ENCODE measurements at places on chromosomes 7 and 10.

DNA sequence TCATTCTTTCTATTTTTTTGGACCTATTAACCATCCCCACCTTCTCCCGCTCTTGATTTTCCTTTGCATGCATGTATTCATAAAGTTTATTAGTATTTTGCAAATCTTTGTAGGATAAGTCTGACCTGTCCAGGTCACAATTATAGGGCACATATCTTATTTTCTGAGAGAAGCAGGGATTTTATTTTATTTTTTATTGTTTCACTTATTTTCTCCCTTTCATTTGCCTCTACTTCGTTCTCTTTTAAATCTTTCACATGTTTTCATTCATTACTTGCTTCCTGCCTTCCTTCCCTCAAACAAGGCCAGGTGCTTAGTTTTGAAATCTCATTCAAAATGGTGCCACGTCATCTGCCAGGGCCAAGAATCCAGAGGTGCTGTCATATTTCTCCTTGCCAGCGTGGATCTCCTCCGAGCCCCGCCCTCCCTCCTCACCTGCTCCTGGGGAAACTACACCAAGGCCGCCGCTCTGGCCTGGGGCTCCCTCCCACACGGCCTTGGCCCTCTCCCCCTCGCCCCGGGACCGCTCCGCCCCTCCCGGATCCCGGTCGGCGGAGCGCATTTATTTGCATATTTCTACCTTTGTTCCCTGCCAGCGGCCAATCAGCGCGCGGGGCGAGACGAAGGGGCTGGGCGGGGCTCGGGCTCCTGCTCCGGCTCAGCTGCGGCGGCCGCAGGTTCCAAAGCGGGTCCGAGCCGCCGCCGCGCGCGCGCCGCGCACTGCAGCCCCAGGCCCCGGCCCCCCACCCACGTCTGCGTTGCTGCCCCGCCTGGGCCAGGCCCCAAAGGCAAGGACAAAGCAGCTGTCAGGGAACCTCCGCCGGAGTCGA is at the start of gene TSPAN13:
TSS of gene TSPAN13 (plus strand) at position 654 of the 830 bp plus-strand sequence. CDS start 213 bp downstream, outside the sequence.
- peak within 1 kb of the TSS; percentile 91 for H3K4me3 ChIP-seq
- H3K27ac ChIP-seq, result peak within 1 kb of the TSS; percentile 91
- peaks cover 20% of the 10 kb centered on the region for H3K4me1 ChIP-seq
- peak; percentile 98 for DNase-seq
- no peaks in the 10 kb centered on the region for H3K36me3 ChIP-seq
- no peaks in the 10 kb centered on the region for H3K27me3 ChIP-seq

DNA sequence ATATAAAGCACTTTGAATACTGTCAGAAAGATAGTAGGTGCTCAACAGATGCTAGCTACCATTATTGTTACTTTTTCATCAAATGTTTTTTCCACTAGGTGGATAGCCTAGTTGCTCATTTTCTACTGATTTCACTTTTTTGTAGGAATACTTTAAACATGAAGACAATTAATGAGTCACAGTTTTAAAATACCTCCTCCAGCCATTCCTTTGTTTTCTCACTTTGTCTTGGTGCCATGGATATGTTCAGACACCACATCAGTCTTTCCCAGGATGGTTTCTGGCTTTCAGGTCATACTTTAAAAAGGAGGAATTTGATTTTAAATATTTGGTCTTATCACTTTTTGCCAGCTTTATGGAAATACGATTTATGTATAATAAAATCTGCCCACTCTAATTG is 147.1 kb upstream of the MGMT start:
- no peaks in the 10 kb centered on the region for H3K36me3 ChIP-seq
- no peak overlapping the region for H3K4me3 ChIP-seq
- H3K4me1 ChIP-seq, result no peaks in the 10 kb centered on the region
- H3K27ac ChIP-seq, result no peak overlapping the region
- no peaks in the 10 kb centered on the region for H3K27me3 ChIP-seq
- no peak for DNase-seq

- no peak overlapping the region for H3K4me3 ChIP-seq
- no peaks in the 10 kb centered on the region for H3K36me3 ChIP-seq
- no peak overlapping the region for H3K27ac ChIP-seq
- no peaks in the 10 kb centered on the region for H3K27me3 ChIP-seq
These were observed 157.4 kb upstream of the TBX20 start for GRCh38 chr7:35411331-35411730.

DNA sequence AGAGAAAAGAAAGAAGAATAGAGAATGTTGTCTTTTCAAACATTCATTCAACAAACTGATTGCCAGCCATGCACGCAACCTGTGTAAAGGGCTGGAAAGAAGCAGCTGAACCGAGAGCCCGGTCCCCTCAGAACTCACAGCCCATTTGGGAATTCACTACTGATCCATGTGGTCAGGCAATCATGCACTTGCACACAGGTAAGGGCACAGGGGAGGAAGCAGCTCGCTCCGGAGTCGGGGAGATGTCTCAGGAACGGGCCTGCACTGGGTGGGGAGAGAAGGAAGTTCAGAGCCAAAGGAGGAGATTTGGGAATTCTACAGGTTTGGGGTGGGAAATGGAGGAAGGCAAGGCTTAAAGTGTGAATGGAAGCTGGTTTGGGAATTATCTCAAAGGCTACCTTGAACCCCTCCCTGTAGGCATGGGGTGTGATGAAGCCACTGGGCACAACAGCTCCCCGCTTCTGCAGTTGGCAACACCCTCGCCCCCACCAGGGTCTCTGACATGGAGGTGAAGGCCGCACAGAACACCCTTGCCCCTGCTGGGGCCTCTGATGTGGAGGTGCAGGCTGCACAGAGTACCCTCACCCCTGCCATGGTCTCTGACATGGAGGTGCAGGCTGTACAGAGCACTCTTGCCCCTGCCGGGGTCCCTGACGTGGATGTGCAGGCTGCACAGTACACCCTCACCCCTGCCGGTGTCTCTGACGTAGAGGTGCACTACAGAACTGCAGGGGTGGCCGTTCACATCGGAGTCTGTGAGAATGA is 194.4 kb upstream of the RNF32 start:
- no peaks in the 10 kb centered on the region for H3K27me3 ChIP-seq
- H3K36me3 ChIP-seq, result no peaks in the 10 kb centered on the region
- H3K27ac ChIP-seq, result no peak overlapping the region

GRCh38 chr7:135784013-135784412 is 35.4 kb upstream of the FAM180A start:
- no peak overlapping the region for H3K4me3 ChIP-seq
- no peak for DNase-seq
- no peaks in the 10 kb centered on the region for H3K36me3 ChIP-seq
- no peaks in the 10 kb centered on the region for H3K27me3 ChIP-seq

DNA sequence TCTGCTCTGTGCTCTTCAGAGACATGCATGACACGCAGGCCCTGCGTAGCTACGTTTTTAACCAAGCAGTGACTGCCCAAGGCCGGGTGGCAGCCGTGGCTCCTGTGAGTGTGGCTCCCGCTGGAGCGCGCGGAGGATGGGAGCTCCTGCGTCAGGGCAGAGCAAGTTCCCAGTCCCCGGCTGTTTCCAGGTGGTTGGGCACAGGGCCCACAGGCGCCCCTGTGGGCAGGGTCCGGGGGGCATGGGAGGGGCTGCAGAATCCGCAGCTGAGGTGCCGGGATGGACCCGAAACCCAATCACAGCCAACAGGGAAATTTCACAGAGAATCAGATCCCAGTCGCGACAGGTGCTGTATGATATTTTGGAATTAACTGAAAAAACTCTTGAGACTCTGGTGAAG is 9.8 kb downstream of the NKX6-2 start:
- no peaks in the 10 kb centered on the region for H3K4me1 ChIP-seq
- no peaks in the 10 kb centered on the region for H3K27me3 ChIP-seq
- no peaks in the 10 kb centered on the region for H3K36me3 ChIP-seq

GRCh38 chr7:16935341-16935735 is 53.6 kb upstream of the AGR3 start:
- no peak for DNase-seq
- no peaks in the 10 kb centered on the region for H3K36me3 ChIP-seq
- peaks cover 5% of the 10 kb centered on the region for H3K4me1 ChIP-seq
- no peak overlapping the region for H3K27ac ChIP-seq

Measured in Caco-2 (cell line).